ENCODE measurements at places on chromosomes 13 and 19.

GRCh38 chr13:43611281-43612273, 175.2 kb downstream of the ENOX1 start:
- no peak for DNase-seq

- DNase-seq, result no peak
These were observed 563.5 kb upstream of the SLITRK5 start for GRCh38 chr13:87107651-87108050.

- no peak for DNase-seq
These were observed 98.3 kb downstream of the KLF12 start for GRCh38 chr13:74035896-74036295.

- DNase-seq, result no peak
These were observed 459.8 kb downstream of the FGF14 start for GRCh38 chr13:101942038-101942437.

DNA sequence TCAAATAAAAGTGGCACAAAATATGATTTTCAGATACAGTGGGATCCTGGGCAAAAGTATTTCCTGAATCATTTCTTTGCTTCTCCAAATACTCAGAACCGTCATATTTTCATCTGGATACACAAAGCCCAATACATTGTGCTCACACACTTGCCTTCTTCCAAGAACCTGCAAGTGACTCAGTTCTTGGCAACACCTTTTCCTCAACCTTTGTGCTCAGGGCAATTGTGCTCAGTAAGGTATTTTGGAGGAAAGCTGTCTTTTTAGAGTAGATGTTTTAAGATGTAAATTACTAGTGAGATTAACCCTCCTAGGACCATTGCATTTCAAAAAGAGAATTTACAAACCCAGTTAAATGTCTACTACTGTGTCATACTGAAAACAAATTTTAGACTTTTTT, 233.5 kb downstream of the EFNB2 start:
- no peak for DNase-seq

- no peak for DNase-seq
These were observed 3.8 kb downstream of the LENG1 start for GRCh38 chr19:54155694-54156093.

DNA sequence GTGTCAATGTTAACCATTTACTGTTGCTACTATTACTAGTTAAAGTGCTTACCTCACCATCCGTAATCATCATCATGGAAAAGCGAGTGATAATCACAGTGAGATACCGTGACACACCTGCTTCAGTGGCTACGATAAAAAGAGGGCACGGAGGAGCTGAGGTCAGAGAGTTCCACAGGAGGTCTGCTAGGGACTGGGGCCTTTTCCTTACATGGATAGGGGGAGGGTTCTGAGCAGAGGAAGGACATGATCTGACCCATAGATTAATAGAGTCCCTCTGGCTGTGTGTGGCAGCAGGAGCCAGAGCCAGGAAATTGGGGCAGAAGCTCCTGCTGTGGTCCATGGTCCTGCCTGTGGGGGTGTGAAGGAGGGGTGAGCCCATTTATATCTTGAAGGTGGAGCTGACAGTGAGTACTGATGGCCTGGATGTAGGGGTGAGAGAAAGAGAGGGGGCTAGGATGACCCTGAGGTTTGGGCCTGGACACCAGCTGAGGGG, 136.7 kb downstream of the SIPA1L3 start:
- no peak for DNase-seq

GRCh38 chr19:55226788-55227187, 1.8 kb downstream of the TMEM86B start:
- DNase-seq, result no peak

DNA sequence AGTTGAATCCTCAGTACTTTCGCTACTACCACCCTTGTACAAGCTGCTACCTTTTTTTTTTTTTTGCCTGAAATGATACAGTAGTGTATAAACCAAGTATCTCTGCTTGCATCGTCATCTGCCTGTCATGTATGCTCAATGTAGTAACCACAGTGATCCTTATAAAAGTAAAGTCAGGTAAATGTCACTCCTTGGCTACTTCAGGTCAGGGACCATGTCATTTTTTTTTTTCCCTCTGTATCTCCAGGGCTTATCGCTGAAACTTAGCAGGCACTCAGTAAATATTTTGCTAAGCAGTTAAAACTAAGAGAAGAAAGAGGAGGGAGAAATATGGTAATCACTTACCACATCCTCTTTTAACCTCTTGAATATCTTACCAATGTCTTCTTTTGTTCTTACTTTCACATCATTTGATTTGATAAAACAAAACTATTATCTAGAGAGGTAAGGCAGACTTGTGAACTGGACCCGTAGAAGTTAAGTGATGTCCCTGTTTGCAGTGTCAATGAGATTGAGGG, 96.8 kb upstream of the KLF12 start:
- no peak for DNase-seq

DNA sequence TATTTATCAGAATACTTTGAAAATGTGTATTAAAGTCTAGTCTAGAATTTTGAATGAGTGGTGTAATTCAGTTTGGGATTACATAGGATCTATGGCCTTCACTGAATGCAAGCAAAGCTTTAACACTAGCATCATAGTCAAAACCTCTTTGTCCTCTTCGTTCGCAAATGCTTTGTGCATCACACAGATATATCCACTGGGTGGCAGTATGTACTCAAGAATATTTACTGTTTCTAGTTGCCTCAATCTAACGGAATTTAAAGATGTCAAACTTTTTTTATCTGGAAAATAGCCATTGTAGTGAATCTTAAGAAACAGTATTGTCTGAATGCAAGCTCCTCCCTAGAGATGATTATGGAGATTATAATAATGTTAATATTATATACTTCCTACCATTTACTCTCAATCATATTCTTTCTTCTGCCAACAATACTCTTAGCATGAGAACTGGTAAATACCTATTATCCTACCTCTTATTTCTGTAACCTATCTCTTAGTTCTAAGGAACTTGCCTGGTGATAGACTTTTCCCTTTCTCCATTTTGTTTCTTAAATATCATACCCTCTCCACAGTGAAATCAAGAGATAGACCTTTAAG, 25.8 kb downstream of the LACC1 start:
- DNase-seq, result peak; percentile 27

- DNase-seq, result no peak
These were observed 10.9 kb downstream of the GNA15 start for GRCh38 chr19:3146677-3147100.

DNA sequence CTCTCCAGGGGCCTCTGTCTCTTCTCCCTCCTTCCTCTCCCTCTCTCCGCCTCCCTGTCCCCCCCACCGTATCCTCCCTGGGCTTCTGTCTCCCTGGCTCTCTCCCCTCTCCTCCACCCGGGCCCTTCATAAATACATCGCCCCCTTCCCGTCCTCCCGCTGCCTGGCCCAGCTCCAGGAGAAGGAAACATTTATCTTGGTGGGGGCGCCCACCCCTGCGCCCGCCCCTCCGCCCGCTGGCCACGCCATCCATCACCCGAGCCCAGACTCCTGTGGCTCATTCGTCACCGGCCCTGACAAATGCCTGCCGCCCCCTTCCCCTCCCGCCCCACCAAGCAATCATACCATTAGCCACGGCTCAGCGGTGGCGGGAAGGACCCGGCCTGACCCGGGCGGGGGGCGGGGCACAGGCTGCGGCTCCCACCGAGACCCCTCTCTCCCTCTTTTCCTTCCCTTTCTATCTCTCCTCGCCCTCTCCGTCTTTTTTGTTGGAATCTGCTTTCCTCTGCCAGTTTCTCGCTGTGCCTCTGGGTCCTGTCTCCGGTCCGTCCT, 2.6 kb upstream of the MEIS3 start:
- DNase-seq, result no peak
